Activated naive CD8-positive, alpha-beta T cell treated with anti-CD3 and anti-CD28 coated beads for 36 hours (primary cell): ENCODE measurements at places on chromosomes 11 and 22. TPM values are rescaled to one million over a fixed set of nuclear protein-coding genes. Genes with fewer than 3 reads are reported as not detected.

The OR5P2 gene
- not detected for total RNA-seq

The JOSD1 gene
- total RNA-seq: 83.7 TPM

The RBMXL2 gene
- not detected for total RNA-seq

The CCDC73 gene
- 0.20 TPM for total RNA-seq

The TMPRSS4 gene
- not detected for total RNA-seq

The PLAAT2 gene
- 1.0 TPM for total RNA-seq

The GUCY1A2 gene
- not detected for total RNA-seq

- DNase-seq: no peak
Measured at GRCh38 chr11:3683039-3683438, 11.9 kb upstream of the CHRNA10 start.

- no peak for DNase-seq
Measured at GRCh38 chr11:85256433-85256832, 370.7 kb downstream of the DLG2 start.

DNA sequence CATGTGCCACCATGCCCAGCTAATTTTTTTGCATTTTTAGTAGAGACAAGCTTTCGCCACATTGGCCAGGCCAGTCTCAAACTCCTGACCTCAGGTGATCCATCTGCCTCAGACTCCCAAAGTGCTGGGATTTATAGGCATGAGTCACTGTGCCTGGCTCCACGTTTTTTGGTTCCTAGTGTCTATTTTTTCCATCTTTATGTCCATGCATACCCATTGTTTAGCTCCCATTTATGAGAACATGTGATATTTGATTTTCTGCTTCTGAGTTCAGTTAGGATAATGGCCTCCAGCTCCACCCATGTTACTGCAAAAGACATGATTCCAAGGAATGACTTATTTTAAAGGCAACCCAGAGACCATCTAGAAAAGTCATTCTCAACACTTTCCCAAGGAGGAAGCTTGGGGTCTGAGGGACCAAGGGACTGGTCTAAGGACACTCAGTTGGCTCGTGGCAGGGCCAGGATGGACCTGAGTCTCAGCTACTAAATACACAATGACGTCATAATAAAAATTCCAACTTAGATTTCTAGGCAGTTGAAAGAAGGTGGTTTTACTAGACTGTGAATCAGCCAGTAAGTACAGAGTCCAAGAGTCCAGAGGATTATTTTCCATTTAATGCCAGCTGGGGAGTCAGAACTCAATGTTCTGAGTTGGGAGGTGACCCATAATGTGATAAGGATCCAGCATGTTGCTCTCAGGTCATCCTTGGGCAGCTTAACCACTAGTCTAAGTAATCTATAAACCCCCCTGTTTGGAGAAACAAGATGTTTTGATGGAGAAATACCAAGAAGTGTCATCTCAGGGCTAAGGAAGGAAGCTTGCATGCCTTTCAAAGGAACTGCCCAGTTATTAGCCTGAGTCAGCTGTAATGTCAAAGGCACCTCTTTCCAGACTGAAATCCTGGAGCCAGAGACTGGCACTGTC lies 39.4 kb downstream of the ABTB2 start:
- no peak for DNase-seq

GRCh38 chr22:38228873-38229740 lies 27.3 kb downstream of the MAFF start:
- DNase-seq: no peak

DNA sequence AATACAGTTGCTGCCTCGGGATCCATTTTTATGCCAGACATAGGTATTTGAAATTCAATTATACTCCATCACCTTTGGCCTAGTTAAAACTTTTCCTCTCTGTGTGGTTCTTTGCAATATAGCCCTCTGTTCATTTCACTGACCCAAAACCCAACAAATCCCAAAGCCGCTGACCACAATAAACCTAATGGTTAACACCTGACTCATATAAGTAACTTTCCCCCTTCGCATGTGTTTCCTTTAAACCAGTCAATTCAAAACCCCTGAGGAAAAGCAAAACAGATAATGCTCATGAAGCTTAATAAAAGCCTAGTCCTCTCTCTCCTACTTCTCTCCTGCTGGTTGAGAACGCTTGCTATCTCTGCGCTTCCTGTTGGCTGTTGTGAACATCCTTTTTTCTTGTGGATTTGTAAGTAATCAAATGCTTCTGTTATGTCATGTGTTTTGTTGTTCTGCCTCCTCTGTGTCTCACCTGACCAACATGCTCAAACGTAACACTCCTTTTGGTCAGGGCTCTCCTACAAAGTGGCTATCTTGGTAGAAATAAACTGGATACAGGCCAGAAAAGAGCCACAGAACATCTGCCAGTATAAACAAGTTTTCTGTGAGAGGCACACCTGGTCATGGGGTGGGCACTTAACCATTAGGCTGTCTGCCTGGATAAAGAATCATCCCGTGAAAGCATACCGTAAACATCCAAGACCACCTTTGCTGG lies 652.6 kb downstream of the METTL15 start:
- no peak for DNase-seq

- DNase-seq: no peak
Measured at GRCh38 chr11:96246718-96247552, 96.1 kb downstream of the MAML2 start.

DNA sequence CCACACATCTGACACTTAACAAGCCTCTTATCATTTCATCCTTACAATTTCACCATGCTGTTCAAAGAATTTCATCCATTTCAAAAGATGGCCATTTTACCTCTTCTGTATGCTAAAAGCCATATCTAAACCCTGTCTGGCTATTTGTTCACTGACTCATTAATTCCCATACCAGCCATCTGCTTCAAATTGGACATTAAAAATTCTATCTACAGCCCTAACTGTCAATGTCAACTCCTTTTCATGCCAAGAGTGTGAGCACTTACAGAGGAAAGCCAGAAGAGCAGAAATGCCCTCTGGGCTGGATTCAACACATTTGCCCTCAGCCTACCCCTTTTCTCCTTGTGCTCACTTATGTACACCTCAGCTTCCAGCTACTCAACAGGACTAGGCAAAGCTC lies 59.2 kb downstream of the SYTL2 start:
- DNase-seq: no peak

DNA sequence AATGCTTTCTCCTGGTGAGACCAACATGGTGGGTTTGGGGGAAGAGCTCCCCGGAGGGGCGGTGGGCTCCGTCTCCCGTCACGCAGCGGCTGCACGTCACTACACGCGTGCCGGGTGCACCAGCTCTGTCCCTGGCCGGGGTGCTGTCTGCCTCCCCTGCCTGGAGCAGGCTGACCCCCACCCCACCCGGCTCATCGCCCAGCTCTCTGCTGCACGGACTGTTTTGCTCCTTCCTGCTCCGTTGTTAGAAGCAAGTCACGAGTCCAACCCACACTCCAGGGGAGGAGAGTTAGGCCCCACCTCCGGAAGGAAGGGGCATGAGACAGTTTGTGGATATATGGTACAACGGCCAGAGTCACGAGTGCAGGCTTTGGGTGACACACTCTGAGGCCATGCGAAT lies 364.9 kb downstream of the BRD1 start:
- DNase-seq: no peak

DNA sequence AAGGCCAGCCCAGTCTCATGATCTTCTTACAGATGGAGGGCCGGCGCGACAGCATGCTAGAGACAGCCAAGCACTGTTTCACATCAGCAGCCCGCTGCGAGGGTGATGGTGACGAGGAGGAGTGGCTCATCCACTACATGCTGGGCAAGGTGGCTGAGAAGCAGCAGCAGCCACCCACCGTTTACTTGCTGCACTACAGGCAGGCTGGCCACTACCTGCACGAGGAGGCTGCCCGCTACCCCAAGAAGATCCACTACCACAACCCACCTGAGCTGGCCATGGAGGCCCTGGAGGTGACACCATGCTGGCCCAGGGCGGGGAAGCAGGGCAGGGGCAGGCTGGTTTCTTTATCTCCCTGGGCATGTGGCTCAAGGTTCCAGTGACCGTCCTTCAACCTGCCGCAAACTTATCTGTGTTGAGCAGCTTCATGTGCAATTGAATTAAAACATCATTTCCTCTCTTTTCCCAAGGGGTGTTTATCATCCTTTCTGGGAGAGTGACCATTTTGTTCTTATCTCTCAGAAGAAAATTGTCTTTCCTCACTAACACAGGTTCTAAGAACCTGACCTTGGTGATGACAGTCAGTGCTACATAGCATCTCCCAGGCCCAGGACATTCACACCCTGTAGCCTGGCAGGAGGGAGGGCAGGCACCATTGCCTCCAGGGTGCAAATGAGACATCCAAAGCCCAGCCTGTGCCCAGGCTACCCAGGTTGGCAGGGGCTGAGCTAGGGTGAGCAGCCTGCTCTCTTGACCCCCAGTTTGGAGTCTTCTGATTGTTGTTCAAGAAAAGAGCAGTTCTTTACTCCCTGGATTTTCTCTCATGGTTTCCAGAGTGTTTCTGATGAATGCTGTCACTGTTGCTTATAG lies 80.7 kb downstream of the CABIN1 start:
- DNase-seq: no peak

GRCh38 chr11:16767957-16768356 lies 29.5 kb downstream of the C11orf58 start:
- no peak for DNase-seq

DNA sequence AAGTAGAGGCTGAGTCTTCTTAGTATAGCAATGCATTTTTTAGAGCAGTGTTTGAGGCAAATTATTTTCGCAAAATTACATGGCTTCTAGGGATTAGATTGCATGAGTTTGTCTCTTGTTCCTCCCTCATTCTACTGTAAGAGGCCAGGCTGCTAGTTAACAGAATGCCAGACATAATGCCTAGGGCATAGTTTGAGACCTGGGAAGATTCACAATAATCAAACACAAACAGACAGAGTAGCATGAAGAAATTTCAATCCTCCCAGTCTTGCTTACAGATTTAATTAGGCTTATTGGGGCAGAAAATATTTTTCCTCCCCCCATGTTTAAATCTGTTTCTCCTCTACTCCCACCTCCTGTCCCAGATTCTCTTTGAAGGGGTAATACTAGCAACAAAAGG lies 48.3 kb downstream of the ARHGEF12 start:
- no peak for DNase-seq

DNA sequence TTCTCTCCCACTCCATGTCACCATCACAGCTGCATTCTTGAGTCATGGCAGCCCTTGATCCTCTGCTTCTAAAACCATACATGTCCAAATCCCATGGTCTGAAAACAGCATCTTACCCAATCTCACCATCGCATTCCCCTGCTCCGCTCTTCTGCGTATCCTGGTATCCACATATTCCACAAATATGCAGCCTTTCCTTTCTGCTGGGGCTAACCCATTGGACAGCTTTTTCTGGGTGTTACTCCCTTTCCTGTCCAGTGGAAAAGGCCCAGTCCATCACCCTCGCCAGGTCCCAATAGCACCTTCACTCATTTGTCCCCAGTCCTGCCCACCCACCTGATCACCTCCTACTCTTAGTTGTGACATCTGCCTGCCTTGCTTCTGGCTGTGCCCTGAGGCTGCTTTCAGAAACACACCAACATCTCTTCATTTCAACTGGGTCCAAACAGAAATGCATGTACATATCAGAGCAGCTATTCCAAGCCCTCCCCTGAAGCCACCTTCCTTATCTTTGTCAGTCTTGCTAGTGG lies 237.6 kb upstream of the TBCEL start:
- DNase-seq: no peak

- no peak for DNase-seq
Measured at GRCh38 chr11:106988151-106989077, 29.9 kb downstream of the GUCY1A2 start.

DNA sequence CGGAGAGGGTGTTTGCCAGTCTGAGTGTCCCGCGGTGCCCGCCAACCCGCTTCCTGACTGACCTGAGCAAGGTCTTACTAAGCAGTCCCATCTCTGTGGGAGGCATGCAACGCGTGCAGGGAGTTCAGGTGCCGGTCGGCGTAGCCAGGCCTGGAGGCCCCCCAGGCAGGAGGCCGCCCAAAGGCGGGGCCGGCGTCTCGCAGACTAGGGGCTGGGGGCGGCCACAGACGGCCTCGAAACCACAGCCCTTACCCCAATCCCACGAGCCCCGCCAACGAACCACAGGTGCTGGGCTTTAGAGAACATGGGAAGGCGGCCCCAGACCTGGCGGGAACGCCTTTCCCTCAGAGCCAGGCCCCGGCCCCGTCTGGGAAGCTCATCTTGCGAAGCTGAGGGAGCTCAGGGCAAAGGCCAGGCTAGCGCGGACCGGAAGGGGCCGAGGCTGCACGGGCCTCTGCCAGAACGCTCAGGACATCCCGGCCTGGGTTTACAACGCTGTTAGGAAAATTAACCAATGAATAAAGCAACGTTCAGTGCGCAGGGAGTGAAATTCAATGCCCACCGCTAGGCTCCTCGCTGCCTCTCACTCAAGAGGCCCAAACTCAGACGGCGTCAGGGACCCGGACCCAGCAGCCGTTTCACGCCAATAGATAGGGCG lies 2.1 kb upstream of the MTFP1 start:
- DNase-seq: peak; percentile 58

GRCh38 chr11:105548359-105548758 lies 61.5 kb upstream of the GRIA4 start:
- DNase-seq: no peak

GRCh38 chr11:130771708-130772107 lies 144.6 kb downstream of the SNX19 start:
- no peak for DNase-seq

DNA sequence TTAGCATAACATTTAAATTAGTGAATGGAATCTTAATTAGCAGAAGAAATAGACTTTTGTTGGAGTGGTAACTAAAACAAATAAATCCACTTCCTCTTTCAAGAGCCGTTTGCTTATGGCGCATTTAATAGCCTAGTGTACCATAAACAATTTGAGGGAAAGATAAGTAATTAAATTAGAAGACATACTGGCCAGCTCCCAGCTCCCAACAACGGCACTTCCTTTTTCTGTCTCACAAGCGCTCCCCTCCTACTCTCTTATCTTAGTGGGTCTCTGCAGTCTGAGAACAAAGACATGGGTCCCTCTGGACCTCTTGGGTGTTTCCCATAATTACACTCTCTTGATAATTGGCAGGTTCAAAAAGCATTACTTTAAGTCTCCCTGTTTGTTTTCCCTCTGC lies 146.0 kb downstream of the OPCML start:
- no peak for DNase-seq

GRCh38 chr11:15716550-15716949 lies 601.8 kb downstream of the INSC start:
- DNase-seq: no peak

- DNase-seq: no peak
Measured at GRCh38 chr11:8739309-8739793, 56.8 kb downstream of the RPL27A start.
